ENCODE measurements at places on chromosomes 11 and 22.
A peak's percentile ranks its signal among the peaks of the same experiment; 100 is the strongest.

DNA sequence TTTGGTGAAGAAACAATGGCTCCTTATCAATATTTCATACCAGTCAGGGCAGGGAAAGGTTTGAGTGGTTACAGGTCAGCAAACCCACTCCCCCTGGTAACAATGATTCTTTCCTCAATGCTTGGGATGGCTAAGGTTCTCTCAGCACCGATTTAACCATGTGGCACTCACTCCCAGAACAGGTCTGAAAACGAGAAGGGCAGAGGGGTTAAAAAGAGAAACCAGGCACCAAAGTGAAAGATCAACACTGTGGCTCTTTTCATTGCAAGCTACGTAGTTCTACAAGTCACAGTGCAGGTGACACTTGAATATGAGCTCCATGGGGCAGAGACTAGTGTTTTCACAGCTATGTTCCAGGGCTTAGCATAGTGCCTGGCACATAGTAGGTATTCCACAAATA lies 132.4 kb downstream of the PLEKHA7 start:
- no peak for DNase-seq

DNA sequence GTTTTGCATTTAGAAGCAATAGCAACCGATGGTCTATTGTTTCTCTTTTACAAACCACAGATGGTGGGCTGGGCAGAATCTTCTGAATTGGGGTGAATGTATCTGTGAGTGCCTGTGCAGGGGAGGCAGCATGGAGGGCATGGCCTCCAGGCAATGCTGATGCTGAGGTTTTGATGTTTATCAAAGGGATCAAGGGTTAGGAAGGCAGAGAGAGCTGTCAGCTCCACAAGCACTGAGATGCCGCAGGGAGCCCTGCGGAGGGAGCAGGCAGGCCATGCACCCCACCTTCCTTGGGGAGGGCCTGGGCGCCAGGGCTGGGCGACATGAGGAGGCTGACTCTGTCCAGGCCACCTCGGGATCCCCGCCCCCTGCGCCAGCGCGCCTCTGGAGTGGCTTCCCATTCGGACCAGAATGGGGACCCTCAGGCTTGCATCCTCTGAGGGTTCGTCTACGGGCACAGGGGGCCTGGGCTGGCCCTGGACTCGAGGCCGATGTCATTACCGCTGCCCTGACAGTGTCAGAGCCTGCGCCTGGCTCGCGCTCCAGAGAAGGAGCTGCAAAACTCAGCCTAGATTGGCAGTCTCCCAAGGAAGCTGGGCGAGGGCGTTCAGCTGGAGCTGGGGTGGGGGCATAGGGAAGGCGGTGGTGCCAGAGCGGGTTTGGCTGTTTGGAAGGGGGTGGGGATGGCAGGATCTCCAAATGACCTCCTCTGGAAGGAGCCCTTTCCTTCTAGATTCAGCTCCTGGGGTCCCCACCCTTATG lies 13.9 kb upstream of the TH start:
- no peak for DNase-seq

GRCh38 chr11:61973476-61974162 lies 6.2 kb upstream of the FTH1 start:
- DNase-seq: no peak

- no peak for DNase-seq
Observed at GRCh38 chr11:100927579-100927978, 202.0 kb downstream of the PGR start.

DNA sequence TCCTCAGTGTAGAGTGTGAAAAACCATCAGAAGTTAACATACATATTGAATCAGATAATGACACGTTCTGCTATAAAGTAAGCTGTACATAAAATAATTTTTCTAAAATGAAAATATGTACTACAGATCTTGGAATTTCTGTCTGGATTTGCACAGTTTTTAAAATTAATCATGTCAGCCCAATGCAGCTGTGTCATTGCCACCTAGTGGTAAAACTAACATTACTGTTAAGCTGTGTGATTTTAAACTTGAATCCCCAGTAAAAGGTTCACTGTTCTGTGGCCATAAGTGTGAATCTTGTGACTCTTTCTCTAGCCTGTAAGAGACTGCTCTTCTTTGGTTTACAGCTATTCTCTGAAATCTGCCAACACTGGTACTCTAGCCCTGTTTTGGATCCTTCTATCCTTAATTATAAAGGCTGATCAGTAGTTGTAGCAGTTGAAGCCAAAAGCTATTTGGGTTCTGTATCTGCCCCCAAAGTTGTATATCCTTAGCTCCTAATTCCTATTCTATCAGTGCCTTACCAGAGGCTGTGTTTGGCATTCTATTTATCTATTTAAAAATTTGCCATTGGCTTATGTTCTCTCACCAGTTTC lies 4.0 kb downstream of the JRKL start:
- DNase-seq: peak; percentile 28

GRCh38 chr11:70038034-70038834 lies 39.9 kb upstream of the ANO1 start:
- DNase-seq: no peak

DNA sequence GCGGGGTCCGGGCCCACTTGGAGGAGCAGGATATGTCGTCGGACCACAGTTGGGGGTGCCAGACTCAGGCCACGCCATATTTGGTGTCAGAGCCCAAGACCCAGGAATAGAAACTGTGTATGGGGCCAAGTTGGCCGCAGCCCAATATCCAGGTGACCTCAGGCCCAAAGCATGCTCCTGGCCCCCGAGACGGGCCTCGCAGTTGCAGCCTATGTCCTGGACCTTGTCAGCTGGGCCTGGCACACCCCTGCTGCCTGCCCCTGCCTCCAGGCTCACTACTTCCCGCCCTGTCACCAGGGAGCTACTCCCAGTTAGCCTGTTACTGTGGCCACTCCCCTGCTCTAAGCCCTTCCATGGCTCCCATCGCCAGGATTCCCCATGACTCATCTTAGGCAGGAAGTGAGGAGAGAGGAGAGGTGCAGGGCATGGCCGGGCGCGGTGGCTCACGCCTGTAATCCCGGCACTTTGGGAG lies 23.1 kb downstream of the A4GALT start:
- no peak for DNase-seq

DNA sequence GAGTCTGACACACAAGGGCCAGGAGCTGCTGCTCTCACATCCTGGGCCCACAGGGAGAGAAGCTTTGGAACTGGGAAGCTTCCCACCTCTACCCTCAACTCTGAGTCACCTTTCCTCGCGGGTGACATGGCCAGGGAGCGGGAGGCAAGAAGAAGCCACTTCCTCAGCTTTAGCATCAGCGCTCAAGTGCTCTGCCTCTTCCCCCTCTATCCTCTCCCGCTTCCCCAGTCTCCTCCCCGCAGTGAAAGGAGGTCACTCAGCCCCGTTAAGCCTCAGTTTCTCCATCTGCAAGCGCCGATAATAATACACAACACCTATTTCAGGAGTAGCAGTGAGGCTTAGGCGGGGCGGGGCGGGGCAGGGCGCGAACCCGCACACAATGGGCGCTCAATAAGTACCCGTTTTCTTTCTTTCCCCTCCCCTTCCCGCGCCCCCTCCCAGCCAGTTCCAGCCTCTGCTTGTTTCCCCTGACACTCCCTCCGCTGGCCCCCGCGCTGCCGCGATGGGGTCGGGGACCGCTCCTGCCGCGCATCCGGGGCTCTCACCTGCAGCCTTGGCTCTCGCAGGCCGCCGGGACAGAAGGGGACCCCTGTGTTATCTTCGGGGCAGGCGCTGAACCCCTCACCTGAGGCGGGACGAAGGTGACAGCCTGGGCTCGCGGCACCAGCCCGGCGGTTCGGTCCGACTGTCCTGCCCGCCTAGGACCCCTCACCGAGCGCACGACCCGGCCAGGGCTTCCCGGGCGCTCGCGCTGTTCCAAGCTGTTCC lies 892 bp downstream of the GDPD5 start:
- peak; percentile 28 for DNase-seq

DNA sequence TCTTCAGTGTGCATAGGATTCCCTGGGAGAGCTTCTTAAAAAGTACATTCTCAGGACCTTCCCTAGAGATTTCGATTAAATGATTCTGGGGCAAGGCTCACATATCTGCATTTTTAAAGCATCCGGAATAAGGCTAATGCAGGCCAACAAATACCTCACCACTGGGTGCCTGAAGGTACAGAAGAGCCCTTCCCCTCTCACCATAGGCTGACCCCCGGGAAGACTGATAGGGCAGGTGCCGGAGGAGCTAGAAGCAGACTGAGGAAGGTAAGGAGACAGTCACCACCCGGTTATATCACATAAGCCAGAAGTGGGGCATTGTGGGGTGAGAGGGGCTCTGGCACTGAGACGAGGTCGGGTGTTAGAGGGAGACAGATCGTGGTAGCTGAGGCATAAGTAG lies 1059.3 kb downstream of the NTM start:
- no peak for DNase-seq

- DNase-seq: no peak
Observed at GRCh38 chr11:104764710-104765045, 133.6 kb downstream of the CASP12 start.

- no peak for DNase-seq
Observed at GRCh38 chr22:40414838-40415505, 44.6 kb downstream of the SGSM3 start.

- peak; percentile 17 for DNase-seq
Observed at GRCh38 chr11:122749005-122749687, 89.2 kb upstream of the CRTAM start.

DNA sequence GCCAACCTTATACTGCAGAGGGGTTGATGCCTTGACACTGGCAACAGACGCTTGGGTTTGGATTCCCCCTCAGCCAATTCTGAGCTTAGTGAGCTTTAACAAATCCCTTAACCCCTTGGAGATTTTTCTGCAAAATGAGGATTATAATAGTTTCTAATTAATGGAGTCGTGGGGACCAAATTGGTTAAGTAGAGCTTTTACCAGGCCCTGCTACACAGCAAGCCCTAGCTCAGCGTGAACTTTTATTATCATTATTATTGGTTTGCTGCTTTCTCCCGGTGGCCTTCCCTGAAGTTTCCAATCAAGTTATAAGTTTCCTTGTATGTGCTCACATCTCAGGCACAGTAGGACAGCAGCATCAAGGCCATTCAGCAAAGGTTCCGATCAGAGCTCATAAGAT lies 156.6 kb upstream of the GUCY1A2 start:
- no peak for DNase-seq

- no peak for DNase-seq
Observed at GRCh38 chr22:47098554-47098953, 336.1 kb downstream of the TBC1D22A start.

- peak; percentile 25 for DNase-seq
Observed at GRCh38 chr11:118572981-118573550, 857 bp downstream of the ARCN1 start.

DNA sequence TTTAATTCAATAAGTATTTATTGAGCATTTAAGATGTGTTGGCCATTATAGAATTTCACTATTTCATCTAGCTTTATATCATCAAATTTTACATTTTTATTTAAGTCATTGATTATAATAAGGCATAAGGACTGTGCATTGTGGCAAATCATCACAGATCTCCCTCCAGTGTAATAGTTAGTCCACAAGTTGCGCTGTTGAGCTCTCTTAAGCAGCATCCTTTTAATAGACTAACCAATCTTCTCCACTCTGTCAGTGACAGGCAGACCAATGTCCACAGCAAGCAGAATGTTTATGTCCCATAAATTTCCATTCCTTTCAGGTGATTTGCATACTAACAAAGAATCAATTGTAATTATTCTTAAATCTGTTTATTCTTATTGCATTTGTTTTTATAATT lies 595.3 kb upstream of the CCDC90B start:
- DNase-seq: no peak

DNA sequence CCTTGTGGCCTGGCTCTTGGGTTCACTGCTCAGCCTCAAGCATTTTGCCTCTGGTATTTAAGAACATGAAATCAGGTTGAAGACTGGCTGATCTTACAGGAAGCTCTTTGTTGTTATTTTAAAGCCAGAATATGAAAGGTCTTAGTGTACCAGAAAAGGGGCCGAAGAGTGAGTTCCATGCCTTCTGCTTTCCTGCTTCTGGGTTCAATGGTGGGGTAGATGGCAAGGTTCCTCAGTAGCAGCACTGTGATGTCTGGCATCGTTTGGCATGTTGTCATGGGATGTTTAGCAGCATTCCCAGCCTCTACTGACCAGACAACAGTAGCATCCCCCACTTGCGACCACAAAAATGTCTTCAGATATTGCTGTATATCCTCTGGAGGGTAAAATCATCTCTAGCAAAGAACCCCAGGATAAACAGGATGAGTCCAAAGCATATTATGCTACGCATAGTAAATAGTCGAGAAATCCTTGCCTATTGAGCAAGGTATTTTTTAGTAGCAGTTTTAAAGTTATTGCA lies 2.4 kb downstream of the VPS26B start:
- no peak for DNase-seq

DNA sequence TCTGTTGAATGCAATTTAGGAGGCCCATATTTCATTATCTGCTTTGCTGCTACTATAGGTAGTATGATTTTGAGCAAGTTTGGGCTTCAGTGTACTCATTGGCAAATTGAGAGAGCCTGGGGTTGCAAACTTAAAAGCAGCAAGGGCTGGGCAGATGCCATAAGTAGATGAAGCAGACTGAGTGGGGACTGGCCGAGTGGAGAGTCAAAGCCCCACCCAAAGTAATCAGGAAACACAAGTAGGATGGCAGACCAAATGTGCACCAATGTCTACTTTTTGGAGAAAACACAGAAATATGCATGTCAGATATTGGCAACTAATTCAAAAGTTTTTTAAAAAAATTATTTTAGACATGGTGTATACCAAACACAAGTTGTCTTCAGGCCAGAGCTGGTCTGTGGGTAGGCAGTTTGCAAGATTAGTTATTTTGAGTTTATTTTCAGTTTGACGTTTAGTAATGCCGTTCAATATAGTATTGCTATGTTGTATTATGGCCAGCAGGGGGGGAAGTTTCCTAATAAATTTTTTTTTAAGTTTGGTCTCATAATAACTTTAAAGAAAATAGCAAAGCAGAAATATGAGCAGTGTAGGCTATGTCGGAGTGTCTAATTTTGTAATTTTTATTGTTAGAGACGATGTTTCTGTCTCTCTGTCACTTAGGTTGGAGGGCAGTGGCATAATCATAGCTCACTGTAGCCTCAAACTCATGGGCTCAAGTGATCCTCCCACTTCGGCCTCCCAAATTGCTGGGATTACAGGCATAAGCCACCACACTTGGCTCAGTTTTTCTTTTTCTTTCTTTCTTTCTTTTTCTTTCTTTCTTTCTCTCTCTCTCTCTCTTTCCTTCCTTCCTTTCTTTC lies 105.1 kb downstream of the HIPK3 start:
- peak; percentile 45 for DNase-seq

DNA sequence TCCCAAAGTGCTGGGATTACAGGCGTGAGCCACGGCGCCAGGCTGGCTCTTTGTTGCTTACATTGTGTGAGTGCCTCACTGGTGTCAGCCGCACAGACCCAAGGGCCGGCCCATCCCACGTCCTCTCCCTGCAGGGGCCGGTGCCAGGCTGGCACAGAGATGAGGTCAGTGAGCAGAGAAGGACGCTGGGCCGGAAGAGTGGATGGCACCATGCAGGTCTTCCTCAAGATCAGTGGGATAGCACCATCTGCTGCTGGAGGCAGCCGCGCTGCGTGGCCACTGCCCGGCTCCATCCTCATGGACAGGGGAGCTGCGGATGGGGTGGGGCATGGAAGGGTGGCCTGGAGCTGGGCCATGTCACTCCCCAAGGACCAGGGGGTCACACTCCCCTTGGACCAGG lies 22.0 kb upstream of the FGF4 start:
- no peak for DNase-seq

- no peak for DNase-seq
Observed at GRCh38 chr11:8325591-8326304, 62.1 kb upstream of the LMO1 start.

Data from naive thymus-derived CD4-positive, alpha-beta T cell (primary cell).